ENCODE measurements at places on chromosomes 12 and 14.

DNA sequence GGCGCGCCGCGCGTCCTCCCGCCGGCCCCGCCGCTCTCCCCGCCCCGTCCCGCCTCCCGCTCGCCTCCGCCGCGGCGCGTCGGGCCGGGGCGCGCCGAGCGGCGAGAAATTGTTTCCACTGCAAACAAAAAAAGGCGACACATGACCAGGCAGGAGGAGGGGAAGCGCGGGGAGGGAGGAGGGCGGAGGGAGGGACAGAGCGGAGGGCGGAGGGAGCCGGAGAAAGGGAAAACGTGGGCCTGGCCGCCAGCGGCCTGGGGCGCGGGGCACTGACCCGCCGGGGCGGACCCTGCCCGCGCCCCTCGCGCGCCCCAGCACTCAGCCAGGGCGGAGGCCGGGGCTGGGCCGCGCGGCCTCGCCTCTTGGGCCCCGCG is at the start of gene FOXN3:
FOXN3 (minus strand) TSS at position 143 of the 374 bp plus-strand sequence. CDS start 4,757 bp downstream, outside the sequence.
- DNase-seq: peak; percentile 57

DNA sequence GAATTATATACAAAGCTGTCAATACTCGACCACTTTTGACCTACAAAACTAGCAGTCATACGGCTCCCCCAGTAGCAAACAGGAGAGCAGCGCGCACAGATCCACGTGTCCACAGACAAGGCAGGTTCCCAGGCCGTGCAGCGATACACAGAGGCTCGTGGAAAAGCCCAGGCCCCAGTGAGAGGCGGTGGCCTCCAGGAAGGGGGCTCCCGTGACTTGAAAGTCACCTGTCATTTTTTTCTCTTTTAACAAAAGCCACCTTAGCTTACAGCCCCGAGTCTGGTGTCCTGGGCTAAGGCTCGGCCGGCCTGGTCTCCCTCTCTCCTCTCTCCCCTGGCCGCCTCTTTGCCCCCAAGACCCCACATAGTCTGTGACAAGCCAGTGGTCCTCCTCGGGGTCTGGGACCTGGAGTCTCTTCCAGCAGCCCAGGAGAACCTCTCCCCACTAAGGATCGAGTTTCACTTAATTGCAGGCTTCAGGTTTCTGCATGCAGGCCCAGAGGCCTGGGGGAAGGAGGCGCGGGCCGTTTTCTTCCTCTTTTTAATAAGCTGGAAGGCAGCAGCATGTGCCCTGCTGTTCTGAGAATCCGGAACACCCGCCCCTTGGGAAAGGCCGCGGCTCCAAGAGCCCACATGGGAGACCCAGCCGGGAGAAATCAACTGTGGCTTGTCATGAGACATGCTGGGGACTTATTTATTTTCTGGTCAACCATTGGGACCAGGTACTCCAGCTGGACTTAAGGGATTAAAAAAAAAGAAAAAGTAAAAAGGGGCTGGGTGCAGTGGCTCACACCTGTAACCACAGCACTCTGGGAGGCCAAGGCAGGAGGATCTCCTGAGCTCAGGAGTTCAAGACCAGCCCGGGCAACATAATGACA is 15.9 kb downstream of the NCOR2 start:
- DNase-seq: peak; percentile 67

- DNase-seq: no peak
These were observed 730 bp downstream of the CLSTN3 start for GRCh38 chr12:7130701-7131501.

DNA sequence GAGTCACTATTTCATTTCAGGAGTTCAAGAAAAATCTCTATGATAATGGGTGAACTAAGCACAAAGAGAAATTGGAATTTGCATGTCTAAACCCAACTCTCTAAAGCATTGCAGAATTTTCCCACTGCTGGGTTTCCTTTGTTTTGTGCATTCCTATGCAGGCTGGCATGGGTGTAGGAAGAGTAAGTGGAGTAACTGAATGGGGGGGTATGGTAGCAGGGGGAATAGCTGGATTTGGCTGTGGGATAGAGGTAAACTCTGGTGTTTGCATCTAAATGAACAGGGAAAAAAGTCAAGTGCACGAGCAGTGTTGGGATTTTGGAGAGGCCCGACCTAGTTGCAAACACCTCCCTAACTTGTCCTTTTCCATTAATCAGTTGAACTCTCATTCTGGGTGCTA is 159.1 kb downstream of the ANO4 start:
- DNase-seq: no peak

- no peak for DNase-seq
These were observed 70.0 kb upstream of the GALNT9 start for GRCh38 chr12:132399092-132400010.

DNA sequence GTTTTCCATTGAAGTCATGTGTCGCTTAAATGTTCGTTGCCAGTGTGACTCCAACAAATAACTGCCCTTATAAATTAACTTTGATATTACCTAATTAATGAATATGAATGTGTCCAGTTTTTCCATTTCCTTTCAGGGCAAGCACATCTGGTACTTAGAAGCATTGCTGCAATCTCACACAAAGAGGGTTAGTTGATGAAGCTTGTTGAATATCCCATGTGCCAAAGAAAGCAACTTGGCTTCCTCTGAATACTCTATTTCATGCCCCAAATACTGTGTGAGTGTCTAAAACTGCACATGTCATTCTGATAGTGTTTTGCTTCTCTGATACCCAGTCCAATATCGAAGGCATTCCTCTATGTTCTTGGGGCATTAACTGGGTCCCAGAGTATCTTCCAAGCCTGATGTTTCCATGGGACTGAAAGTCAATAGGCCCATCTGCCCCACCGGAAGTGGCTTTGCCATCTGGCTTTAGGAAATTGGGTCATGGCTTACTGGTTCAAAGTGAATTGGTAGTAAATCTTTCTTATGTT is 75.8 kb upstream of the CNTN1 start:
- no peak for DNase-seq

Data from NCI-H1417 treated with DMSO at 0.1 percent for 48 hours (cell line).